ENCODE measurements at places on chromosomes 11 and 22. TPM values are rescaled to one million over a fixed set of nuclear protein-coding genes. Genes with fewer than 3 reads are reported as not detected.

ALDH3B1 gene
- total RNA-seq: 5.2 TPM

HOATZ gene
- not detected for total RNA-seq

HBB gene
- not detected for total RNA-seq

CRYAB gene
- total RNA-seq: 11.9 TPM

GLYAT gene
- total RNA-seq: not detected

SAA2 gene
- total RNA-seq: not detected

PAX6 gene
- total RNA-seq: 0.34 TPM

ABCG4 gene
- 0.09 TPM for total RNA-seq

MS4A3 gene
- not detected for total RNA-seq

Measured in bronchial smooth muscle cell (primary cell).